CD4-positive, alpha-beta T cell treated with Interleukin-21 for 1 hour (primary cell): ENCODE measurements at places on chromosomes 11 and 22.

- no peak for DNase-seq
Observed at GRCh38 chr11:94117871-94118270, 10.8 kb upstream of the PANX1 start.

GRCh38 chr11:16587670-16588069 lies 150.8 kb upstream of the C11orf58 start:
- no peak for DNase-seq

DNA sequence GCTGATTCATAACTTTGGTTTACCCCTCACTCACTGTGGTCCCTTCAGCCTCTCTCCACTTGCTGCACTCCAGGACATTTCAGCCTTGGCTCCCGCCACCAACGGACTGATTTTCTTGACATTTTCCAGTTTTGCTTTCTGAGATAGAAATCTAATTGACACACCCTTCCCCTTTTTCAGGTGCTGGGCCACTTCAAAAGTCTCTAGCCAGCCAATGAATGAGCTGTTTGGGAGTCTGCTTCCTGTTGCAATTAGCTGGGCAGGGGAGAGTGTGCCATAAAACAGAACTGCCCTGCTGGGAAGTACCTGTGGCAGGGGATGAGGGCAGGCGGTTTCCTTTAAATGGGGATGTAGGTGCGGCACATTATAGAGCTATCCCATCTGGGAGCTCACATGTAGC lies 21.1 kb upstream of the PLET1 start:
- DNase-seq = peak; percentile 16

- DNase-seq = no peak
Observed at GRCh38 chr11:11732116-11732515, 109.7 kb upstream of the USP47 start.

DNA sequence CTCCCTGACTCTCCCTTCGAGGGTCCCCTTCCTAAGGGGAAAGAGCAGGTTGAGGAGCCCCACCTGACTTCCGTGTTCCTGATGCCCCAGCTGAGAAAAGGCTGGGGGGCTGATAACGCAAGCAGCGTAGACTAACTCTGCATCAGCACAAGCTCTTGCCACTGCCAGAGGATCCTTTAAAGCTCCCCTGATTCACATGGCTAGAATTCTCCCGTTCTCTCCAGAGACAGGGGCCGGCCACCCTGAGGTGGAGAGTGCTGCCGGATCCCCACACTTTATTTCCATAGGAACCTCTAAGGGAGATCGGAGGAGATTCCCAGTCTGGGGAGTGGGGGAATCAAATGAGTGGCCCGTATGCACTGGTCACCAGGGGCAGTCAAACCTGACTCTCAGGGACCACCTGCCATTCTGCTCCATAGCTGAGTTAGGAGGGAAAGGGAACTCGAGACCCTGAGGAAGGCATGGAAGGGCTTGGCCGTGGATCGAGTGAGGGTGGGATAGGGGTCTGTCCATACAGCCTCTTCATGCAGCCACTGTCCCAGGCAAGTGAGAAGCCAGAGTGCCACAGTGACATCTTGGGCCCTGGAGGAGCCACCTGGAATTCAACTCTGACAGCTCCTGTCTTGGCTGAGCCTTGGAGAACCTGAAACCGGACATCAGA lies 1.4 kb upstream of the VSIG10L2 start:
- no peak for DNase-seq
